ENCODE measurements at places on chromosomes 12 and 14.

DNA sequence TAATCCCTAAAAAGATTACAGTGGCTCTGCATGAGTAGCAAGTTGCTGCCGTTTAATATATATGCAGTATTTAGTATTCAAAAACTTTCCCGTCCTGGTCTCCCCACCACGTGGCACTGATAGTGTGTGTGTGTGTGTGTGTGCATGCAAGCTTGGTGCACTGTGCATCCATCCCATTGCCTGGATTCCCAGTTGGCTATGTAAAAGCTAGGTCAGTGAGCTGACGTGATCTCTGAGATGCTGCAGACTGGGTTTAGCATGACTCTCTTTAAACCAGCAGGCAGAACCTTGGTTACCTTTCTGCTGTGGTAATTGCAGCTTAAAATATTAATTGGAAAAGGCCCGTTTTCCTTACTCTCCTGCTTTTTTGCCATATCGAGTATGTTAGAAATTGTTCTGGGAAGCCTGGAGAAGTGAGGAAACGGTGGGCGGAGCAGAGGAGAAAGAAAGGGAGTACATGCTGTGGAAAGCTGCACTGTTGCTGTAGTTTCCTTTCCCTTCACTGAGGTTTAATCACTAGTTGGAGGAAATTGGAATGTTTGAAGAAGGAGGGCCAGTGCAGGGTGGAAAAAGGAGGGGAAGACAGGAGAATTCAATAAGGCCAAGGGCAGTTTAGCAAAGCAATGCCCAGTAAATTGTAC, 4.0 kb upstream of the CNTN1 start:
- DNase-seq = no peak

DNA sequence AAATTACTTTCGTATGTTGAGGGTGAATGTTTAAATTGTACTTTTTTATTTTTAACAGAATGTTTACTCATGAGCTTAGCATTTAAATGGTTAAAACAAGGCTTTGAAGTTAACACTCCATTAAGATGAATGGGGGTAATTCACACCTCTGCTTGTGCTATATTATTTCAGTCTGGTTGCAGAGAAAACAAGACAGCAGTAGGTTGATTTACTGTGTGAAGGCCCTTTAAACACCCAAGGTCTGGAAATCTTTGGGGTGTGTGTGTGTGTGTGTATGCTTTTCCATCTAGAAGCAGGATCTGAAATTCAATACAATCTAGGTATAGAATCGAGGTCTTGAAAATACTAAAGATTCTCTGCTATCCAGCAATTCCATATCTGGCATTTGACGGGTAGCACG, 83.8 kb downstream of the SLC38A6 start:
- peak; percentile 46 for DNase-seq

- no peak for DNase-seq
Measured at GRCh38 chr14:28254768-28255167, 511.8 kb upstream of the FOXG1 start.

GRCh38 chr12:92505254-92506231, 197.2 kb upstream of the PLEKHG7 start:
- DNase-seq = peak; percentile 56

GRCh38 chr14:33039311-33039710, 100.6 kb downstream of the NPAS3 start:
- DNase-seq = no peak

- no peak for DNase-seq
Measured at GRCh38 chr14:102840115-102840514, 62.9 kb downstream of the TRAF3 start.

GRCh38 chr12:68080577-68080976, 79.0 kb downstream of the IFNG start:
- DNase-seq = no peak

- DNase-seq = peak; percentile 81
Measured at GRCh38 chr14:36647824-36648753, 13.6 kb upstream of the PAX9 start.
